ENCODE measurements at places on chromosomes 1 and 21.

DNA sequence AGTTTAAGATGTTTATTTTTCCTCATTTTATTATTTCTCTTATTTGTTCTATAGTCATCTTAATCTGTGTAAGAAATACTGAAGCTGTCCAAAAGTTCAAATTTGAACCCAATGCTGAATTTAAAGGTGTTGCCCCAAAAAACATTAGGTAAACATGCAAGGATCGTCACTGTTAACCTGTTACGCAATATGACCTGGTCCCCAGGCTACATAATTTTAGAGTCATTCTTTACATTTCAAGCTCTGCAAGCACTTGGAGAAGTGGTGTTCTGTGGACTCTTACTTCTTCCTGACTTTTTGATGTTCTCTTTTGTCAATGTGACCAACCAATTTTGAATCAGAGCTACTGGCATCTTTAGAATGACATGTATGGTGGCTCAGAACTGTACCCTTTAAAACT is 106.0 kb downstream of the CLIC6 start:
- no peak for DNase-seq

DNA sequence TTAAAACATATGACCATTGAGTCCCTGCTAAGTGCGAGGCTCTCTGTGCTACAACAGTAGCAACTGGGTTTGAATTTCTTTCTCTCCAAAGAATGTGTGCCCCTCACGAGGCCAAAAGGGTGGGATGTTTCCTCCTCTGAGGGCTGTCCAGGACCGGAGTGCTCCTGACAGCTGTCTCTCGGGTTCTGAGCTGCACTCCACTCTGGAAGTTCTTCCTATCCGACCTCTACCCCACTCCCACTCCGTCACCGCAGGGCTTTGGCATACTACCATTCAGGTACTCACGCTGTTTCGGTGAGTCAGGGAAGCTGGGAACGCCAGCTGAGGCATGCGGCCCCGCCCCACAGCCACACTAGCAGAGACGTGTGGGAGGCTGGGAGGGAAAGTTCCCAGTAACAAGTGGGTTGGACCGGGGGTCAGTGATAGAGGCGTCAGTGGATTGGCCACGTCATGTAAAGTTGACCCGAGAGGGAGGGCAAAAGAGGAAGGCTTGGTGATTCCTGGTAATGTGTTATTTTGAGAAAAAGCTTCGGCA is 705 bp upstream of the SLC50A1 start:
- DNase-seq: peak; percentile 99

DNA sequence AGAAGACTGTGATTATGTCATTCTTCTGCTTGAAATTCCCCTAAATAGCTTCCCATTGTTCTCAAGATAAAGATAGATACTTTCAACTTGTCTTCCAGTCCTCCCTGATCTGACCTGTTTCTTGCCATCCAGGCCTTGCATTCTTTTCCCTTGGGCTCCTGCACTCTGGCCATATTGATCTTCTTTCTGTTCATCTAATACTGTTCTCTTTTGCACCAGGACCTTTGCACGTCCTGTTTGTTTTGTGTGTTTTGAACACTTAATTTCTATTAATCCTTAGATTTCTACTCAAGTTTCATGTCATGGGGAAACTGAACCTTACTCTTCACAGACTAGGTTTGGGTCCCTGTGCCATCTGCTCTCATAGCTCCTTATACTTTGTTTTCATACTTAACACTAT is 65.1 kb downstream of the MAGI3 start:
- no peak for DNase-seq

DNA sequence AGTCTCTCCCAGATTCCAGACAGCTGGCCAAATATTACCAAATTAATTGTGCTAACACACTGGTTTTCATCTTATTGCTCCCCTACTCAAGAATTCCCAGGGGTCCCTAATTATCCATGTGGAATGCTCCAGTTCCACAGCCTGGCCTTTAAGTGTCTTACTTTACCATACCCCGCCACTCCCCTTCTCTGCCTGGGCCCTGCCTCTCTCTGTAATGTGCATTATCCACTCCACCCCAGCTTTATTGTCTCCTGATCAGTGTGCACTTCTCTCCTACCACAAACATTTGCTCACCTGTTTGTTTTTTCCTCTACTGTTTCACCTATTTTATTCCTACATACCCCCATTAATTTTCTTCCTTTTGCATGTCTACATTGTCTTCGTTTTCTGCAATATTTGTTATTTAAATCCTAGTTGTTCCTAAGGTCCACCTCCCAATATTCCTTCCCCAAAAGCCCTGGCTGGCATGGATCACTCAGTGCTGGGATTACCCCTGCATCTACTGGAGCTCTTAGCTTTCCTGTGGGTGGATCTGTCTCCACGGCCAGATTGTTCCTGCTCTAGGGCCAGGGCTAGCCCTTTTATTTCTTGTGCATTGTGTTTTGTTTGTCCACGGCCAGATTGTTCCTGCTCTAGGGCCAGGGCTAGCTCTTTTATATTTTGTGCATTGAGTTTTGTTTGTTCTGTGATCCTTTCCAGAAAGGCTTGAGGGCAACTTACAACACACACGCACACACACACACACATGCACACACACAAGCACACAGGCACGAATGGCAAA is 33.4 kb upstream of the ATP1B1 start:
- no peak for DNase-seq

- no peak for DNase-seq
These were observed 1.5 kb downstream of the ENTREP3 start for GRCh38 chr1:155253797-155254196.

DNA sequence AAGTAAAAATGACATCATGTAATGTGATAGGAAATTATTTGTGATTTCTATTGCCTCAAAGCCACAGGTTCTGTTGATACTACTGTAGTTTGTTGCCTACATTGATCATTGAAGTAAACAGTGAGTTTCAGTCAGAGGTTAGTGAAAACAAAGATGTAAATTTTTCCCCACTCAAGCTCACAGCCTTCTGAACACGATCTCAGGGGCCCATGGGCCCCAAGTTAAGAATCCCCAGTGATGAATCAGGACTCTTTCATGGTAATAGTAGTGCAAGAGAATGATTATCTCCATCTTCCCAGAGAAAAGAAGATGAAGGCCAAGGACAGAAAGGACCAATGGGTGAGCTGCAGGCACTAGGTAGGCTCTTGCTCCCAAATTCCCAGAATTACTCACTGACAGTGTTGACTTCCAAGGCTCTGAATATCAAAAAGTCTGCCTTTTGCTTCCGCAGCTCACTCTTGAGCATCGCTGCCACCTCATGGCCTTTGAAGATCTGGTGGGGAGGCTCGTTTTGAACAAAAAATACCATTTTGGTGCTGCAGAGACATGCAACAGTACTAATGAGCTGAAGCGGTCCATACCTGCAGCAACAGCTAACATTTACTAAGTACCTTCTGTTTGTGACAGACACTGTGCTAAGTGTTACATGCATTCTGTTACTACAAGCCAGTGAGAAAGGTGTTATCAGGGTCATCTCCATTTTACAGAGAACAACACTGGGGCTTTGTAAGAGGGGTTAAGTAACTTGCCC is 113.3 kb downstream of the KIAA0319L start:
- no peak for DNase-seq

DNA sequence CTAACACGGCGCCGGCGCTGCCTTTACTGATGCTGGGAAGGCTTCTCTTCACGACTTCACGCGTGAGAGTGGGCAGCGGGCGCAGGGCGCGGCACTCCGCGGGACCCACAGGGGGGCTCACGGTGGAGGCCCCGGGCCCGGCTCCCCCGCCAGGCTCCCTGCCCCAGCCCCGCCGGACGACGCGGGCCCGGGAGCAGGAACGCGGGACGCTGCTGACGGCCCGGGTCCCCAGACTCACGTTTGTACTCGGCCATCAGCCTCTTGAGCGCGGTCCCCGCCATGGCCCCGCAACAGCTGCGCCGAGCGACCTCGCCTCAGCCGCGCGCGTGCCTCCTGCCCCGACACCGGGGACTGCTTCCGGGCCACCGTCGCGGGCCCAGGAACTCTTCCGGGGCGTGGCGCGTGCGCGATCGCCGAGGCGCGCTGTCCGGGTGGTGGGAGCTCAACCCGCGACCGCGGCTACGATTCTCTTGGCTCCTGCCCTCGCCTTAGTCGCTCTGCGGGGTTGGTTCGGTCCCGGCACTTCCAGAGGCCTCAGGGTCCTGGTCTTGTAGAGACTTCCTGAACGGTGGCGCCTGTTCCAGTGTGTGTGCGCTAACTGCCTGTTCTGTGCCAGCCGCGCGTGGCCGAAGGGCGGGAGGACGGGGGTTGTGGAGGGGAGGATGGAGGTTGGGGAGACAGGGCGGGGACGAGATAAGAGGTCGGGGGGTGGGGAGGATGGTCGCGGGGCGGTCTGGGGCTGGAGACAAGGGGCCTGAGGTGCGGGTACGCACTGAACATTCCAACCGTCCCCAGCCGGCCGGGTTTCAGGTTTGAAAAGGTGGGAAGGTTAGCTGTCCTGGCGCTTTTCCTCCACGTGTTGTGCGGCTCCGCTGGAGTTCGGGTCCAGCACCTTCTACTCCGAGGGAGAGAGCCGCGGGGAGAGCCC is at the start of gene UBE2G2:
Gene UBE2G2, minus strand, starts transcription at position 353 of the 928 bp plus-strand sequence. Its CDS starts 72 bp downstream, at position 281.
- no peak for DNase-seq

- no peak for DNase-seq
These were observed 79.1 kb upstream of the KCNE2 start for GRCh38 chr21:34284666-34285065.

DNA sequence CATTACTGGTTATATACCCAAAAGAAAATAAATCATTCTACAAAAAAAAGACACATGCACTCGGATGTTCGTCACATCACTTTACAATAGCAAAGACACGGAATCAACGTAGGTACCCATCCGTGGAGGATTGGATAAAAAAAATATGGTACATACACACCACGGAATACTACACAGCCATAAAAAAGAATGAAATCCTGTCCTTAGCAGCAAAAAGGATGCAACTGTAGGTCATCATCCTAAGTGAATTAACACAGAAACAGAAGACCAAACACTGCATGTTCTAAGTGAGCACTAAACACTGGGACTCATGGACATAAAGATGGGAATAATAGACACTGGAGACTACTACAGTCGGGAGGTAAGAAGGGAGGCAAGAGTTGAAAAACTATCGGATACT is 148.6 kb downstream of the CHD1L start:
- no peak for DNase-seq
